ENCODE measurements at places on chromosomes 5 and 9. TPM values are rescaled to one million over a fixed set of nuclear protein-coding genes. Genes with fewer than 3 reads are reported as not detected.

Gene EDIL3
- 205 TPM for total RNA-seq

Gene LCNL1
- 0.36 TPM for total RNA-seq

Gene NSMF
- 78.2 TPM for total RNA-seq

Gene SETX
- total RNA-seq = 53.0 TPM

Gene CAMK2A
- total RNA-seq = 0.15 TPM

Gene NKD2
- total RNA-seq = 6.8 TPM

Gene SLU7
- 60.6 TPM for total RNA-seq

Gene PCDHGB2
- total RNA-seq = 11.7 TPM

Gene PCDHGA7
- 8.0 TPM for total RNA-seq

- DNase-seq = no peak
Observed at GRCh38 chr5:124732428-124733328, 13.8 kb downstream of the ZNF608 start.

- DNase-seq = no peak
Observed at GRCh38 chr9:88766778-88767503, 224.3 kb upstream of the S1PR3 start.

DNA sequence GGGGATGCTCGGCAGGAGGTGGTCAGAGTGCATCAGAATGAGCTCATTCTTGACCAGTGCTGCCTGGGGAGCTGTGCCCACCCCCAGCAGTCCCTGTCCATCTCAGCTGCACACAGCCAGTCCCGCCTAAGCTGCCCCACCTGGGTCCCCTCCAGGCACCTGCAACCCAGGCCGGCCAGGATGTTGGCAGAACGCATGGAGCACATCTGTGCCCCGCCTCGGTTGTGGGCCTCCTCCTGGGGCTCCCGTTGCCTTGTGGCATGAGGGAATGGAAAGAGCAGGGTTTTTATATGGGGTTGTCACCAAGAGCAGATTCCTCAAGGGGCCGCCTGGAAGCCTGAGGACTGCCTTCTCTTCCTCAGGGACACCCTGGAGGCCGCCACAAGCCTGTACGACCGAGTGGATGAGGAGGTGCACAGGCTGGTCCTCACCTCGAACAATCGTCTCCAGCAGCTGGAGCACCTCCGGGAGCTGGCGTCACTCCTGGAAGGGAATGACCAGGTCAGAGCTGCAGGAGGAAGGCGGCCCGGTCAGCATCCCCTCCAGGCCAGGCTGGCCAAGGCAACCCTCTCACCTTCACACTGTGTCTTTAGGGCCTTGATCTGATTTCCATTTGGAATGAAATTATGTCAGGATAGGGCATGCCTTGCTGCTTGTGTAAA lies 34.8 kb upstream of the LRRC14B start:
- DNase-seq = no peak

GRCh38 chr9:132784286-132784830 lies 93.7 kb downstream of the AK8 start:
- no peak for DNase-seq

DNA sequence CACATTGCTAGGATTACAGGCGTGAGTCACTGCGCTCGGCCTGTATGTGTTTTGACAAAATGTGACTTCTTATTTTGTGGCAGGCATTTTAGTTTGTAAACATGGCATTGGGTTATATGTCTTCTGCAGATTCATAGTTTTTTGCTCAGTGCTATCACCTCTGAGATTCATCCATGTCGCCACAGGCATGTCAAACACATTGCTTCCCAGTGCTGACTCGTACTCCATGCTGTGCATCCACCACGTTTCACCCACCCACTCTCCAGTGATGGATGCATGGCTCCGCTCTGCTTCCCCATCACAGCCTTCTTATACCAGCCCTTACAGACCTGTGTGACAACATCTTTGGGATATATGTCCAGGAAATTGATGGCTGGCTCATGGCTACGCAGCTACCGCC lies 158.8 kb downstream of the GAS1 start:
- no peak for DNase-seq

GRCh38 chr9:34647084-34647403 lies 569 bp downstream of the GALT start:
- DNase-seq = no peak

DNA sequence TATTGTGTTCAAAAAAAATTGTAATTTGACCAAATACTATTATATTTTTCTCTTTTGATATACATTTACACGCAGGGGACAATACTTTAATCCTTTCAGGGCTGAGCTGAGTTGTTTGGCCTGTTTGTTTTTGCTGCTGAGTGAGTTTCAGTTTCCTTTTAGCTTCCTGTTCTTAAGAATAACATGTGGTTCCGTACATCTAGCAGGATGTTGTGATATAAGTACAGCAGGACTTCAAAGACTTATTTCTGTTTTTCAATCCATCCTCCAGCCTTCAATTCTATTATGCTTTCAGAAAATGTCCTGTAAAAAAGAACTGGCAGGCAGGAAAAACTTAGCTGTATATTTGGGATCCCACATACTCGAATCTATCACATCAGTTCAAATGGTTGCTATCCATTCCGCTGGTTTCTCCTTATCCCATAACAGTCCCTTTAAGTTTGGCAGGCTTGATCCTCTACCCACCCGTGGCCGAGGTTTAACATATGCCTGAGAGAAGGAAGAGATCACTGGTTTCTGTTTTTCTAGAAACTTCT lies 1037.3 kb upstream of the ACO1 start:
- DNase-seq = no peak

- no peak for DNase-seq
Observed at GRCh38 chr5:138706655-138707480, 46.4 kb upstream of the CTNNA1 start.

DNA sequence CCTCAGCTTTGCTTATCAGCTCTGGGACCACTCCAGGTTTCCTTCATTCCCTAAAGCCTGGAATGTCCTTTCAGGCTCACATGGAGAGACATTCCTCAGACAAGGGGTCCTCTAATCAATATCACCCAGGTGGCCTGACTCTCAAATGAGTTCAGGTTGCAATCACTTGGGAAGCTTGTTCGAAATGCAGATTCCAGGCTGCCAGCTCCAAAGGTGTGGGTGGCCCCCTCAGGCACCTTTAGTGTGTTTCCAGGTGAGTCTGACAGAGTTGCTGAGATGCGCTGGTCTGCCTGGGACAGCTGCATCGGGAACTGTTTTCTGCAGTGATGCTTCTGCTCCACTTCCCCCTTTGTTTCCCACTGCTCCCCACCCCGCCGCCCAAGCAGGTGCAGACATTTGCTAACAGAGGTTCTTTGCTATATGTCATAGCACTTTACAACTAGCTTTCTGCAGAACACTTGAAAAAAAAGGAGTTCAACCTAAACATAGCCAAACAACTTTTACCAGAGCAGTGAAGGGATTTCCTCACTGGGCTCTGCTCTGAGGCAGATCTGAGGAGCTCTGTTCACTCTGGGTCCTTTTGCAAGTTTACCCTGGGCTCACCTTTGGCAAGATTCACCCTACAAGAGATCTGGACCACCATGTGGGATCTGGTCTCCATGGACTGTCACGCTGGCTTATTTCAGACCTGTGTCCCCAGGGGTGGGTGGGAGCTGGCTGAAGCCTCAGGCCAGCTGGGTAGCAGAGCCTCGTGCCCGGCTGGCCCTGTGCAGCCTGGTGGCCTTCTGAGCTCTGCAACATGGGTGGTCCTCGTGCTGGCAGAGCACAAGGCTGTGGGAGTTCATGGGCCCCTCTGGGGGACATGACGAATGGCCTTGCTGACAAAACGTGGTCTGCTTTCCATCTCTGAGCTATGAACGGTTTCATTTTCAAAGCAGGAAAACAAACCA lies 539.6 kb downstream of the CCDC171 start:
- no peak for DNase-seq

DNA sequence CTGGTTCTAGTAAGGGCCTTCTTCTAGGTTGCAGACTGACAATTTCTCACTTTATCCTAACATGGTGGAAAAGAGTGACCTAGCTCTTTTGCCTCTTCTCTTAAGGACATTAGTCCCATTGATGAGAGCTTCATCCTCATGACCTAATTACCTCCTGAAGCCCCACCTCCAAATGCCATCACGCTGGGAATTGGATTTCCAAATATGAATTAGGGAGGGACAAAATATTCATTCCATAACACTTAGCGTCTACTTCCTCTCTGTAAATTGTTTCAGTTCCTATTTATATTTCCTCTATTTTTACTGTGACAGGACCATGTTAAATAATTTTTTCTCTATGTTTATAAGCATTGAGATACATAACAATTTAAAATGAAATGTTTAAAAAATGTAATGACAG lies 408.8 kb downstream of the CDH10 start:
- no peak for DNase-seq

- DNase-seq = no peak
Observed at GRCh38 chr5:107476783-107477182, 194.0 kb downstream of the EFNA5 start.

DNA sequence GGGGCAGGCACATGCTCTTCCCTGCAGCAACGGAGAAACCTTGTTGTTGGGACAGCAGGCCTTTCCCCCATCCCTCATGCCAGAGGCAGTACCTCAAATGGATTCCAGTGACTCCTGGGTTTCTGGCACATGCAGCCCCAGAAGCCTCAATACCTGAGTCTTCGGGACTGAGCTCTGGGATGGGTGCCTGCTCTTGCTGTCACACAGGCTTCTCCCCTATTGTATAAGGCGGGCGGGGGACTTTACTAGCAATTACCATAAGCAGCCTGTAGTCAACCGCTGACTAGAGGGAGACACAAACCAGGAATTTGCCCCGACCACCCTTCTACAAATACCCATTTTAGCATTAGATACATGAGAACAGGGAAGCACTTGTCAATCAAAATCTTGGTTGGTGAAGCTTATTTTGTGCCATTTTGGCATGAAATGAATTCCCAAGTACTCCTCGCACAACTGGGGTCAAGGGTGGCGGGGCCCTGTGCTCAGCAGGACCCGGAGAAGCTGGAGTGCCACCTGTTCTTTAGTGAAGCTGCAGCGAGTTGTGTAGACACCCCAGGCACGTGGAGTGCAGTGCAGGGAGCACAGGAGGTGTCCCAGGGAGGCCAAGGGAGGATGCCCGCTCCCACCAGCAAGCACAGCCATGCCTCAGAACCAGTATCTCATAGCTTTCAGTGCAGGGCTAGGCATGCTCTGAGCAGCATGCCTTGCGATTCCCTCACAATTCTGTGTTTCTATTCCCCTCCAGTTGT lies 21.2 kb downstream of the S1PR3 start:
- DNase-seq = no peak

- DNase-seq = no peak
Observed at GRCh38 chr5:72749362-72749997, 67.0 kb upstream of the TNPO1 start.

- DNase-seq = no peak
Observed at GRCh38 chr9:8338767-8339510, 539.4 kb upstream of the DMAC1 start.

DNA sequence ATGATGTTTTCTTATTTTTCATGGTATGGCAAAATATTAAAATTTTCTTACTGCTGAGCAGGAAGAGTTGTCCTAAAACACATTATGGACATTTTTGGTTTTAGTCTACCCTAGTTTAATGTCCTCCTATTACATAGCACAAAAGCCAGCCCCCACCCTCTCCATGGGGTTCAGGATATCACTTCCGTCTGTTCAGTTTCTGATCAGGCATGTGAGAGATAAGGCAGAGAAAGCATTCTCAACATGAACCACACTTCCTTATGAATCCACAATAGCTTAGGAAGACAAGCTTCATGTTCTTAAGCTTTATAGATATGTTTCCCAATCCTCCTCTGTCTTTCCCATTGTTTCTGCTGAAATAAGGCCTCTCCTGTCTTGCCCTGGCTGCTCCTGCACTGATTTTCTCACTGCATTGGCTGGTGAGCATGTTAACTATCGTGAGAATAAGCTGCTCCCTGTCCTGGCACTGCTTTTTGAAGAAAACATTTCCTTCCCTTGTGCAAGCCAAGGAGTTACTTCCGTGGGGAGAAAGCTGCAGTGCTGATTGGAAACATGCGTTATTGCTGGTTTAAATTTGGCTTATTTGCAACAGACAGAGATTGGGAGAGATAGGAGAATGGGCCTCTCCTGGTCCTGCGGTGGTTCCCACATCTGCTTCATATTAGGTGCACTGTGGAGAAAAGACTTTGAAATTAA lies 260.3 kb upstream of the RPS23 start:
- no peak for DNase-seq

- DNase-seq = no peak
Observed at GRCh38 chr5:53322257-53322656, 158.2 kb upstream of the FST start.

GRCh38 chr5:181170237-181170825 lies 22.9 kb downstream of the OR2V2 start:
- no peak for DNase-seq

DNA sequence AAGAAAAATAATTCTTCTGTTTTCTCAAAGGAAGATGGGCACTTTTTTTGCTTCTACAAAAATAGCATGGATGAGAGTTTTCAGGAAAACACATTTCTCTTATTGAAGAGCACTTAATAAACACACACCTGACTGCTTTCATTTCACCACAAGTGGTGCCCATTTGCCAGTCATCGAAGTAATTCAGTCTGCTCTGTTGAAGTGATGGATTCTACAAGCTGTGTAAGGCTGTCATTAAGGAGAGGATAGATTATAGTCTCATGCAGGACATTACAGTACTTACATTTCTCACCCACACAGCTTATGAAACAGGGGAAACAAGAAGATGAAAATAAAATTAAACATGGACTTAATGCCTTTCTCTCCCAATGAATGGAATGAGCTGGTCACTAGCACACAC lies 165.2 kb downstream of the NR2F1-AS1 start:
- DNase-seq = no peak

DNA sequence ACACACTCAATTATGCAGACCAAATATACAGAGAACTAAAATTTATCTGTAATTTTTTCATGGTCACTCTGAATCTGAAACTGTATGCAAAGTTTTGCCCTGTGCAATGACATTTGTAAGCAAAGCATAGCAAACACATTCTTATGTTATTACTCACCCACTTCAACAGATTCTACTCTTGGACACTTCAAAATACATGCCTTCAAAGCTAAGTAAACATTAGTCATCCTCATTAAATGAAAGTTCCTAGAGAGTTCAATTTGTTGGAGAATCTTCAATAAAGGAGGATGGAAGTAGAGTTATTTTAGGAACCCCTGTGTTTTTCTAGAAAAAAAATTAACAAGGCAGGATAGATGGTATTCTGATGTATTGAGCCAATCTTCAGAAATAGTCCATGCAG lies 639.7 kb upstream of the C9orf72 start:
- DNase-seq = no peak

GRCh38 chr5:35138232-35138631 lies 90.5 kb upstream of the AGXT2 start:
- no peak for DNase-seq

- DNase-seq = no peak
Observed at GRCh38 chr9:95605101-95605500, 88.3 kb upstream of the PTCH1 start.

- no peak for DNase-seq
Observed at GRCh38 chr9:110776221-110776620, 107.6 kb downstream of the MUSK start.
